ENCODE measurements at places on chromosomes 5 and 9.

GRCh38 chr5:150625831-150626746 lies 14.4 kb upstream of the SYNPO start:
- no peak for DNase-seq

- no peak for DNase-seq
Observed at GRCh38 chr9:8717146-8717545, 917.6 kb upstream of the DMAC1 start.

GRCh38 chr9:116476935-116477381 lies 210.1 kb upstream of the TRIM32 start:
- DNase-seq, result peak; percentile 35

- DNase-seq, result peak; percentile 79
Observed at GRCh38 chr9:106879439-106879882, 16.5 kb downstream of the ZNF462 start.

DNA sequence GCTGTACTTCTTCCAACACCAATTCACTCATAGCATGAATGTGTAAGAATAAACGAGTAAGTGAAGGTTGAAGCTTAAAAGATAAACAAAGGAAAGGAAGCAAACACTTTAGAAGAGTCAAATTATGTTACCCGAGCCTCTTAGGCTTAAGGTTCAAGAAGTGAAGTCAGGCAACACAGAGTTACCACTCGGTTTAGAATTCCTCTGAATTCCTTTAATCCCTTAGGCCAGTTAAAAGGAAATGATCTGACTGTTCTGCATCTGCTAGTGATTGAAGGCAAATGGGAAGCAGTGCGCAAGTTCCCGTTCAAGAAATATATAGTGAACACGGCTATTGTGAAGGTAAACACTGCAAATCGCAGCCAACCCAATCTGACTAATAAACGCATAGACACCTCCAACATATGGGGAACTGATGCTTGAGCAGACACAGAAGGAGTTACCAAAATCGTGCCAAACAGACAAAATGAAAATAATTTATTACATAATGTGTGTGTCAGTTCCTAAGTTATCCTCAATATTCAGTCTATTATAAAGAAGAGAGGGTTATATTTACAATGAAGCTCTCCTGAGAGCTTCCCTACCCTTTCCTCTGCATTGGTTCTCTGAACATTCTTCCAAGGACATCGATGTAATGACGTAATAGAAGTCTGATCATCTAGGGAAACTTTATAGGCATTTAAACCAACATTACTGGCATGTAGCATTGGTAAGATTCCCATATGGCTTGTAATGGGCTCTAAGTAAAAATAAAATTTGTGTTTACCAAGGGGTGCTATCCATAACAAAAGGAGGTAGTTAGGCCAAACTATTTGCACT lies 837.1 kb upstream of the ZNF608 start:
- no peak for DNase-seq

- DNase-seq, result no peak
Observed at GRCh38 chr5:132666310-132667123, 7.3 kb upstream of the IL4 start.

GRCh38 chr5:14579731-14580397 lies 1.7 kb upstream of the OTULINL start:
- no peak for DNase-seq

DNA sequence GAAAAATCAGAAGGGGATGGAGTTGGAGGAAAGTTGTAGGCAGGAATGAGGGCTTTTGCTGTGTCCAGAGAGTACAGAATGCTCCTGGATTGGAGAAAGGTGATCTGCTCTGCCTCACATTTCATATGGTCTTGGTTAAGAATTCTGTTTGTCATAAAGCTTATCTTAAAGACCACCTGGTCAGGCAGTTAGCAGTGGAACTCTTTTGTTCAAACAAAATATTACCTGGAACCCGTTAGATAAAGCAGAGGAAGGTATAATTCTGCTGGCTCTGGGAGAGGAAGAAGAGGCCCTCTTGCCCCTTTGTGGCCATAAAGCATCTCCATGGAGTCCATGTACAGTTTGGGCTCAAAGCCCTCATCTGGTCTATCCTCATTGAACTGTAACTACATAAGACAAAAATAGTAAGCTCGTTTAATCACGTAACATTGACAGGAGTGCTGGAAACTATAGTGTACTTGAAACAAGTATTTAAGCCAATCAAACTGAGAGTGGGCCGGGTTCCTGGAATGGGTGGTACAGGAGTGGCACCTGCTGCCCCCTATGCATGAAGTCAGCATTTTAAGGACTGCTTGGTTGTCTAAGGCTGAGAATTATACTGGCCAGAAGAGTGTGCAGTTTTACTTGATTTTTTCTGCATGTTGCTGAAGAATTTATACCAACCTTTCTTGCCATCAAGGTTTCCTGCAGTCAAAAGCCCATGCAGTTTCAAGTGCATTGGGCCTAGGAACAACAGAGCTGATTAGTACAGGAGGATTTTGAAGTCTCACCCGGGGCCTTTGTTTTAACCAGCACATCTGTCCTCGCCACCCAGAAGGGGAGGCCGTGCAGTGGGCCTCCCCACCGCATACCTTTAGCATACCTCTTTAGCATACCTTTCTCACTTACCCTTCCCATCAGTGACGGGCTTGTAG lies 39.9 kb downstream of the STXBP1 start:
- DNase-seq, result no peak

- DNase-seq, result no peak
Observed at GRCh38 chr5:104598285-104598684, 1035.7 kb upstream of the NUDT12 start.

DNA sequence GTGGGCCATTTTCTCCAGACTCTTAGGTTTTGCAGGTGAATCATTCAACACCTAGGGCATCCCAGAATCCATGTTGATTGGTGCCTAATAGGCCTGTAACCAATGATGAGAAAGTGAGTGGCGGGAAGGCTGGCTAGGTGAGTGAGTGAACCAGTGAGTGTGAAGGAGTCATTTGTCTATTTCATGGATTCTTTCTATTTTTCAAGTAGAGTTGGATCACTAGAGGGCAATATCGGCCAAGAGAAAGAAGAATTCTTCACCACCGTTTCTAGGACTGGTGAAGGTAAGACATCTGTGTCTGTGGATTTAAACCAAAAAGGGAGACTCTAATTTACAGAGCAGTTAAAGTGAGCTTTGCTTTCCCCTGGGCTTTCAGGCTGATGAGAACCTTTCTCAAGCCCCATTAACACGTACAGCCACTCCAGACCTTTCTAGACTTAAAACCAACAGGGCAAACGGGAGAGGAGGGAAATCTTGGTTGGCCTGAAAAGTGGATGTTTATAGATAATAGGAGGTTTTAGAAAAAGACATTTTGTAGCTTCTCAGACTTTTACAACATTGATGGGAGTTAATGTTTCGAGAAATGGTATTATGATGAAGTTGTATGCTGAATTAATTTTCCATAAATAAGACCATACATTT lies 114.3 kb upstream of the IL12B start:
- peak; percentile 17 for DNase-seq

DNA sequence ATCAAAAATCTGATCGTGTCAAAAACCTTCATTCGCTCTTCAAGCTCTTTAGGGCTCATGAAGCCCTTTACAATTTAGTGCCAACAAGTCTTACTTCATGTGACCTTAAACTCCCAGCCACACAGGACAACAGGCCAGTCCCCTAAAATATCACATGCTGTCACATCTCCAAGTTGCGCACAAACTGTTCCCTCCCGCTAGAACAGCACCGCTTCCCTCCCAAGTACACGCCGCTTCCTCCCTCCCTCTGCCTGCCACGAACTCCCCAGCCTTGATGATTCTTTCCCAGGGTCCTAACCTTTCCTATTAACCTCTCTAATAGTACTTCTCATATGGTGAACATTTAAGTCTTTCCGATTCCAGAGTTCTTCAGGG lies 91.2 kb downstream of the TLE1 start:
- DNase-seq, result no peak

GRCh38 chr5:103519550-103519949 lies 43.0 kb downstream of the NUDT12 start:
- no peak for DNase-seq

- DNase-seq, result no peak
Observed at GRCh38 chr9:133387680-133388079, 11.5 kb downstream of the STKLD1 start.

- no peak for DNase-seq
Observed at GRCh38 chr9:133377721-133378216, 1.6 kb downstream of the STKLD1 start.

DNA sequence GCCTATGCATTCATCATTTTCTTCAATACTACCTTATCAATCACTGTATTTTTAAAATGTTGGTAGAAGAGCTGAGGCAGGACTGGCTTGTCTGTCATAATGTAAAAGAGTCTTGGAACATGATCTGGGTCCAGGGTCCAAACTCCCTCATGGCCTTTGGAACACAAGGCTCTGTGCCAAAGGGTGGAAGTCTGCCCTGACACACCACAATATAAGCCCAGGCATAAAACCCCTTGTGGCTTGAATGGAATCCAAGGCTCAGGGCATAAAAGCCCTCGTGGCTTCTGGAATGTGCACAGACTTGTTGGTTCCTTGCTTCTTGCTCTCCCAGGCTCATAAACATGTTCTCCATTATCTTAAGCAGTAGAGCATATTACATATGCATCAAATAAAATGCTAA lies 48.0 kb downstream of the GABRB2 start:
- no peak for DNase-seq

GRCh38 chr5:74514888-74515551 lies 125.5 kb downstream of the ENC1 start:
- DNase-seq, result no peak

DNA sequence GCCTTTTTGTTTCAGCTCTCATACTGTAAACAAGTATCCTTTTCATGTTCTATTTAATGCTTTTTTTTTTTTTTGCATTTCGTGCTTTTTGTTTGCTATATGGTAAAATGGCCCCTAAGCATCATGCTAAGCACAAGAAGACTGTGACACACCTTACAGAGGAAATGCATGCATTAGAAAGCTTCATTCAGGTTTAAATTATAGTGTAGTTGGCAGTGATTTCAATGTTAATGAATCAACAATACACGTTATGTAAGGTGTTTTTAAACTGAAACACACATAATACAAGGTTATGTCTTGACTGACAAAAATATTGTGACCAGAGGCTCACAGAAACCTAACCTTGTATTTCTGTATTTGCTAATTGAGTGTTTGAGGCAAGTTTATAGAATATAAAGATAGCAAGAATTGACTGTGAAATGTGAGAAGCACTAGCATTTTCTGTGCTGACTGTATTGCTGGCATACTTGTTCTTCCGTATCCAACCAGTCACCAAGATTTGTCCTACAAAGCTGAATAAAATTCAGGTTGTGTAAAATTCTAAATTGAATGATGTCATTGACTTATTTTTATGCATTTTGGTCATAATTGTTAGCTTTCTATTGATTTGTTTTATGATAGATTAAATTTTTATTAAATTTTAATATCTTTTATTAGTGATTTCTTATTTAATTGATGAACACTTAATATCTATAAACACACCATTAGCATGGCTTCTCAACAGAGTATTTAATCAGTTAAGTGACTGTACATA lies 4.1 kb downstream of the CFAP95 start:
- no peak for DNase-seq

DNA sequence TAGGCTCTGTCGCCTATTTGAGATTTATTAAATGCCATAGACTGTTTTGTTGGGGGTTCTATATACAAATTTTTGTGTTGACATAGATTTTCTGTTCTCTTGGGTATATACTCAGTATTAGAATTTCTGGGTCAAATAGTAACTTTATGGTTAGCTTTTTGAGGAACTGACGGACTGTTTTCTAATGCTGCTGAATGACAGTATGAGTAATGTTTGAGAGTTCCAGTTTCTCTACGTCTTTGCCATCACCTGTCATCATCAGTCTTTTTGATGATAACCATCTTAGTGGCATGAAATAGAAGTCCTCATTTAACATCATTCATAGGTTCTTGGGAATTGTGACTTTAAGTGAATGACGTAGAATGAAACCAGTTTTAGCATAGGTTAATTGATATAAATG lies 60.1 kb downstream of the CCDC171 start:
- DNase-seq, result no peak

- DNase-seq, result no peak
Observed at GRCh38 chr5:96517295-96517694, 84.2 kb upstream of the PCSK1 start.

- no peak for DNase-seq
Observed at GRCh38 chr9:69297300-69297980, 27.6 kb upstream of the ENTREP1 start.

DNA sequence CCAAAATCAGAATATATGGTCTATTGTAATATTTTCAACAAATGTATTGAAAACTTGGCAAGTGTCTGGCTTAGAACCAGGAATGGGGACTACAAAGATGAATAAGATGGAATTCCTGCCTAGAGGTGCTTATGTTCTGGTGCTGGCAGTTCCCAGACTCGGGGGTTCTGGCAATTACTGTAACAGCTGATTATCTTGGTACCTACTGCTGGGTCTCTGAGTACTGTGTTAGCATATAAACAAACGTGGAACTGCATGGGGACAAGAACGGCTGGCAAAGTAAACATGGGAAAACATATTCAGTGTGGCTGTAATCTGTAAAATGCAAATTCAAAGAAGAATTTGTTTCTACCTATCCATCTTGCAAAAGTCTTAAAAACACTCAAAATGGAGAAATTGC lies 89.9 kb downstream of the SLC24A2 start:
- no peak for DNase-seq

DNA sequence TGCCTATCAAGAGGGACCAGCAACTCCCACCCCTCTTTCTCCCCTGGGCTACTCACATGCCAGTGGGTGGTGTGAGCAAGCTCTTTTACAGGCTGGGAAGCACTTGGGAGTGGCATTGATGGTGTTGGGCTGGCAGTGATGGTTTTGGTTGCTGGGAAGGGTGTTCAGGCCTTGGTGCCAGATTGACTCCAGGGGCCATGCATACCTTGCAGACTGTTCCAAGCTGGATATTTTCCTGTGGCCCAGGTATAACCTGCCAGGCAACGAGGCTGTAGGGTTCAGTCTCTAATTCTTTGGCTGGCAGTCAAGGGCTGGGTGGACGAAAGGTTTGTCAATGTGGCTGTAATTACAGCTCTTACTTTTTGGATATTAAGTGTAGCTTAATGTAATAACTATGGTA lies 177.3 kb downstream of the MACROH2A1 start:
- DNase-seq, result no peak
